G401 (cell line): ENCODE measurements at places on chromosomes 13 and 19.

DNA sequence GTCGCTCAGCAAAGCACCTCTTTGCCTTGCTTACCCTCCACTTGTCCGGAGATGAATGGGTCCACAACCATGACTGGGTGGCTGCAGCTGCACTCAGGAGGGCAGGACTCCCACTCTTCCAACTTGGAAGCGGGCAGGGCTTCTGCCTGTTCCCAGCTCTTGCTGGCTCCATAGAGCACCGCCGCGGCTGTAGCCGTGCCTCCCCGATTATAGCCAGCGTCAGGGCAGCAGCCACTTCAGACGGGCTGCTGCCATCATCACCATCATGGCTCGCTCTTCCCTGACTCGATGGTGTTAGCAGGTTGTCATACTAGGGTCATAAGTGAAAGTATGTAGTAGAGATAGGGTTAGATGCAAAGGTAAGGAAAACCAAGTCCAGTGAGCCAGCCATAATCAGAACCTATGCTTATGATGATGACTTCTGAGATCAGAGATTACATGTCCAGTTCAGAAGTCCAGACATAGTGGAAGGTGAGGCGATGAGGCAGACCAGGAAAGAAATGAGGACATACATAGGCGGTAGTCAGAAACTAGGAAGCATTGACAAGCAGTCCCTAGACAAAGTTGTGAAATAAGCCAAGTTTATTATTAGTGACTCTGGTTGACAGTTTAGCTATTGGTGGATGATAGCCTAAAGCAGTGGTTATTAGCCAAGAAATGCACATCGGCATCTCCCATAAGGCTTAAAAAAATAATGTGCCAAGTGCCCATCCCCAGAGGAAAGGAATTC, 4.4 kb upstream of the INTS6 start:
- no peak for DNase-seq

DNA sequence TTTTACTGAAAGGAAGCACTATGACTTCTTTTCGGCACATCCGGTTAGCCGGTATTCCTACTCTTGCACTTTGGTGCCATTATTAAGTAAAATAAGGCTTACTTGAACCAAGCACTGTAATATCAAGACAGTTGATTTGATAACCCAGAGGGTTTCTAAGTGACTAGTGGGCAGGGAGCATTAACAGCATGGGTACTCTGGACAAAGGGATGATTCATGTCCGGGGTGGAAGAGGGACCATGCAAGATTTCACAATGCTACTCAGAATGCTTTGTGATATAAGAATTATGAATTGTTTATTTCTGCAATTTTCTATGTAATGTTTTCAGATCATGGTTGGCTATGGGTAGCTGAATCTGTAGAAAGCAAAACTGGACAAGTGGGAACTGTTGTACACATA, 282.1 kb downstream of the TDRD3 start:
- no peak for DNase-seq

GRCh38 chr13:111336666-111337065, 16.2 kb downstream of the TEX29 start:
- no peak for DNase-seq

- DNase-seq: no peak
These were observed 621 bp downstream of the FBL start for GRCh38 chr19:39845584-39845932.

DNA sequence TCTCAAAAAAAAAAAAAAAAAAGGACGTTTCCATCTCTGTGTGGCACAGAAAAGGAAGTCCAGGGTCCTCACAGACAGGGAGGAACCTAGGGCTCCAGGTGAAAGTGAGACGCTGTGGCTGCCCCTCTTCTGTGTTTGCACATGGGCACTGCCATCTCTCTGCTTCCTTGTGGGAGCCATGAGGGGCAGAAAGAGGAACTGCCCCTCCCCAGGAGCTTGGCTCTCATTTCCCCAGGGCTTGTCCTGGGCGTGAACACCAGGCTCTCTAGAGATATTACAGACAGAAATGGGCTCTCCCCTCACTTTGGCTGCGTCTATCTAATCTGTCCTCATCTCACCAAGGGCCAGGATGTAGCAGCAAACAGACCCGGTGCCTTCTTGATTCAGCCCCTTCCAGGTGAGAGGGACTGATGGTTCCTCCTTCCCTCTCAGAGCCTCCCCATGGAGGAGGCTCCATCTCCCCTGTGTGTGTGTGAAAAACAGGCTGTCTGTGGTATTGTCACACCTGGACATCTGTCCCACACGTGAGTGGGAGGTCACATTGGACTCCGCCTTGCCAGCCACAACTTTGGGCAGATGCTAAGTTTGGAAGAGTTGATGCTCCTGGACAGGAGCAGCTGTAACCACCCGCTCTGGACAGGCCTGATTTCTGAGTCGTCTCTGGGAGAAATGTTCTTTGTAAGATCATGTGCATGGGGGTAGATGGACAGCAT, 840 bp upstream of the LILRA4 start:
- DNase-seq: no peak
